ENCODE measurements at places on chromosomes 2 and 18. TPM values are rescaled to one million over a fixed set of nuclear protein-coding genes. Genes with fewer than 3 reads are reported as not detected.

Gene OSR1
- 32.8 TPM for total RNA-seq

Gene SP110
- total RNA-seq = 17.3 TPM

Gene BOLL
- not detected for total RNA-seq

Gene PDCD1
- total RNA-seq = not detected

Gene ALPP
- not detected for total RNA-seq

Gene TGFA
- not detected for total RNA-seq

Gene POTEJ
- not detected for total RNA-seq

Gene MC4R
- total RNA-seq = not detected

Gene FBXO36
- 3.3 TPM for total RNA-seq

Gene AP1S3
- 1.8 TPM for total RNA-seq

Gene SCYGR4
- total RNA-seq = not detected

Gene LRRC30
- not detected for total RNA-seq

Gene MSTN
- total RNA-seq = not detected

Gene ZC3H15
- total RNA-seq = 78.4 TPM

All from subcutaneous preadipocyte (primary cell).